Activated CD4-positive, alpha-beta T cell treated with anti-CD3 and anti-CD28 coated beads, Interleukin-2, amount 10 ng/mL, durations not matched to agents 24 days and 14 days (primary cell): ENCODE measurements at places on chromosomes 11 and 22. TPM values are rescaled to one million over a fixed set of nuclear protein-coding genes. Genes with fewer than 3 reads are reported as not detected.

CCDC34 gene
- total RNA-seq, result 10.1 and 12.7 TPM in 2 replicates

KLHDC7B gene
- 5.3 and 6.8 TPM in 2 replicates for total RNA-seq

DSCAML1 gene
- 0.02 TPM in 1 of 2 replicates, not detected in the other for total RNA-seq

- H3K4me3 ChIP-seq, result no peak overlapping the region
- H3K27ac ChIP-seq, result no peak overlapping the region
- no peaks in the 10 kb centered on the region for H3K4me1 ChIP-seq
- H3K36me3 ChIP-seq, result no peaks in the 10 kb centered on the region
- H3K27me3 ChIP-seq, result no peaks in the 10 kb centered on the region
Measured at GRCh38 chr11:132312701-132313111, 942.3 kb downstream of the NTM start.
